ENCODE measurements at places on chromosomes 13 and 19. TPM values are rescaled to one million over a fixed set of nuclear protein-coding genes. Genes with fewer than 3 reads are reported as not detected.

The RASL11A gene
- 7.9 TPM for total RNA-seq

The ZNF835 gene
- total RNA-seq = 6.3 TPM

The FUT6 gene
- not detected for total RNA-seq

The SULT2A1 gene
- total RNA-seq = not detected

The SIGLEC8 gene
- total RNA-seq = 0.15 TPM

The TARM1 gene
- total RNA-seq = not detected

The EDDM13 gene
- total RNA-seq = not detected

The LGALS14 gene
- not detected for total RNA-seq

The SLC10A2 gene
- total RNA-seq = not detected

The HCN2 gene
- 14.3 TPM for total RNA-seq

The PRR20C gene
- total RNA-seq = not detected

The PRTN3 gene
- not detected for total RNA-seq

The CNMD gene
- not detected for total RNA-seq

The OR10H1 gene
- not detected for total RNA-seq

The ZNF44 gene
- total RNA-seq = 9.5 TPM

The ZNF829 gene
- total RNA-seq = 2.8 TPM

Measured in left ventricle myocardium superior (tissue), 1 donor.